ENCODE measurements at places on chromosomes 6 and 20. TPM values are rescaled to one million over a fixed set of nuclear protein-coding genes. Genes with fewer than 3 reads are reported as not detected.
A peak's percentile ranks its signal among the peaks of the same experiment; 100 is the strongest.

- no peak for DNase-seq
Measured at GRCh38 chr20:59120919-59121318, 42.7 kb upstream of the ZNF831 start.

- no peak for DNase-seq
Measured at GRCh38 chr20:50251383-50251748, 60.7 kb downstream of the CEBPB start.

DNA sequence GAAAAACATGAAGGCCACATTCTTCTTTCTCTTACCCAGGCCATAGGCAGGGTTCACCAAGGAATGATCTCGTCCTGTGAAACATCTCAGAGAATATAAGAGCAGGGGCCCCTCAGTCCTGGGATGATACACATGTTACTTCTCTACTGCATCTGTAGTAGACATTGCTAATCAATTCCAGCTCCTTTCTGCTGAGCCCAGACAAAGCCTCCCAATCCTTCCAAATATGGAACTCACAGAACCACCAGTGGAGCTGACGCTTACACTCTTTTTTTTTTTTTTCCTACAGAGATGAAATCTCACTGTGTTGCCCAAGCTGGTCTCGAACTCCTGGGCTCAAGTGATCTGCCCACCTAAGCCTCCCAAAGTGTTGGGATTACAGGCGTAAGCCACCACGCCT lies 9.1 kb downstream of the SNTA1 start:
- no peak for DNase-seq

DNA sequence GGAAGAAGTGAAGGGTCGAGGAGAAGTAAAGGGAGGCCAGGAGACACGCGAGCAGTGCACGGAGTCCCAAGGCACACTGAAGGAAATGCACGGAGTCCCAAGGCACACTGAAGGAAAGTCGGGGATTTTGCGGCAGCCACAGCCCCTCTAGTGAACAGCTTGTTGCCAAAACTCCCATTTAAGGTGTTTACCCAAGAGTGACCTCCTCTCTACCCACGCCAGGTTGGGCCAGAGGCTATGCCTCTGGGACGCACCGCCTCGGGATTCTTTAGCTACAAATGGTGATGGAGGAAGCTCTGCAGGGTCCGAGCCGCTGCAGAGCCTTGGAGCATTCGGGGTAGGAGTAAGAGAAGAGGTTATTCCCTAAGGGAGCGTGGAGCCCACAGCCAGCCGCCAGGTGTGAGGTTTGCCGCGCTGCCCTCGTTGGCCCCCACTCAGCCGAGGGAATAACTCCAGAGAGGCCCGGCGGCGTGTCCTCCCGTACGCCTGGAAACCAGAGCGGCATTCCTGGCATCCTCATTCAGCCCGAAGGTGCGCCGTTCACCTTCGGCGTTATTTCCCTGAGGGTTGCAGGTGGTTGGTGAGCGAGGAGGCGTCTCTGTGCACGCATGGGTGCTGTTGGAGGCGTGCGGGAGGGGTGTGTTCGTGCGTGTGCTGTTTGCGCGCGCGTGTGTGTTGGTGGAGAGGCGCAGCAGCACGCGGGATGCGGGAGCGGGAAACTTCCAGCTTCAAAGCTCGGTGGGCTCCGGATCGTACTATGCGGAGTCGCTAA lies 3.4 kb upstream of the MAFB start:
- no peak for DNase-seq

- DNase-seq: no peak
Measured at GRCh38 chr6:2957696-2958330, 13.6 kb downstream of the SERPINB6 start.

- no peak for DNase-seq
Measured at GRCh38 chr6:8859501-8859900, 424.2 kb upstream of the SLC35B3 start.

DNA sequence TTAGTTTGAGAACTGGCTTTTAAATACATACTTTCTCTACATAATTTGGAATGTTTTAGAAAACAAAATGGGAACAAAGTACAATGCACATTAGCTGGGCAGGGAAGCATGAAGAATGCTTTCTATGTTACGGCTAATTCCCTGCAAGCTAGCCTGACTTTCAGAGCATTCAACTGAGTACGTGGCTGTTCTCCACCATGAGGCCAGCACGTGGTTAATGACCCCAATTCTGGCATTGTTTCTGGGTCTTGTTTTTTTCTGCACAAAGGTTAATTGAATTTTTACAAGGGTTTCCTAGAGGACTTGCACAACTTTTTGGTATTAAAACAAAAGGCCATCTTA lies 208.6 kb upstream of the AGPAT4 start:
- DNase-seq: no peak

DNA sequence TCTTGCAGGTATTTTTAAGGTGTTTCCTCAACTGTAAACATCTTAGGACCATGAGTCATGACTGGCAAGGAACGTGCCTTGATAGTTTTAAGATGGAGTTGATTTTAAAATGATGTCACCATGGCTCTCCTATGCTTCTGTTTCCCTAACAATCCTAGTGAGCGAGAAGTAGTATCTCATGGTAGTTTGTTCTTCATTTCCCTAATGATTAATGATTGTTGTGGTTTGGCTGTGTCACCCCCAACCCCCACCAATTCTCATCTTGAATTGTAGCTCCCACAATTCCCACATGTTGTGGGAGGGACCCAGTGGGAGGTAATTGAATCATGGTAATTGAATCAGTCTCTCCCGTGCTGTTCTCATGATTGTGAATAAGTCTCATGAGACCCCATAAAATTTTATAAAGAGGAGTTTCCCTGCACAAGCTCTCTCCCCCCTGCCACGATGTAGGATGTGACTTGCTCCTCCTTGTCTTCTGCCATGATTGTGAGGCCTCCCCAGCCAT lies 16.8 kb upstream of the BNIP5 start:
- no peak for DNase-seq

DNA sequence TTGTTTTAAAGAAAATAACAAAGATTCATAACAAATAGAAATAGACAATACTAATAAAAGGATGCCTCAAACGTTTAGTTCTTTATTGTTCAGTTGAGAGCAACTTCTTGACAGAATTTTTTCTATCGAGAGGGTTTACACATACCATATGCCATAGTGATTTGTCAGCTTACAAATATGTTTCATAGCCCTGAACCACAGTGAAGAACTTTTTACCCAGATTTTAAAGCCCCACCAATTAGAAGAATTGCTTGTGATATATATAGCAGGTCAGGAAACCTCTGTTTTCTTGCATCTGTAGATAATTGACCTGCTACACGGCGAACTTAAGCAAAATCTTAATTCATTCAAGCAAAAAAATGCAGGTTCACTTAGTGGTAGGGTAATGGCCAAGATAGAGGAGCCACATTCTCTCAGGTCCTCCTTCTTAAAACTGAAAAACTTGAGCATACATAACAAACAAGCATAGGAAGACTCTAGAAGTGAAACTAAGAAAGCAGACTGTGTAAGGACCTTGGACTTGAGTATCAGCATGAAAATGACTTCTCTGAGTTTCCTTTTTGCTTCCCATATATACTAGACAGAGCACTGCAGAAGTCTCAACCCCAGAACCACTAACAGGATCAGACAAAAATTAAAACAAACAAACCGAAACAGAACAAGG lies 39.5 kb downstream of the CRISP1 start:
- DNase-seq: no peak

GRCh38 chr6:27178407-27178730 lies 69.1 kb upstream of the PRSS16 start:
- DNase-seq: no peak

GRCh38 chr6:42653851-42654250 lies 68.5 kb downstream of the PRPH2 start:
- no peak for DNase-seq

- DNase-seq: peak; percentile 53
Measured at GRCh38 chr20:20373091-20373571, 5.2 kb downstream of the INSM1 start.

DNA sequence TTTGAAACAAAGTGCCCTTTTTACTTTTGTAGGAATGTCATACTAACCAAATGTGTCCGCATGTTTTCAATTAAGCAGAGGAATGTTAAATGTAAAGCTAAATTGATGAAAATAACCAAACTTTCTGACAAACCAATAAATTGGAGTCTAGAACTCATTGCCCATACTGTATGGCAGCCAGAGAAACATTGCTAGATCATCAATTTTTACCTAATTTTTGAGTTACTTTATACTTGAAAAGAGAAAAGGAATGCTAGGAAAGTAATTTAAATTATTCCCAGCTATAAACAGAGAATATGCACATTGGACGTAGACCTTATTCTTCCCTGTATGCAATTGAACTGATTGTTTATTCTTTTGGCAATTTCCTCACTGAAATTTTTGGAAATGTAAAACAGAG lies 44.4 kb downstream of the RPS12 start:
- DNase-seq: no peak

DNA sequence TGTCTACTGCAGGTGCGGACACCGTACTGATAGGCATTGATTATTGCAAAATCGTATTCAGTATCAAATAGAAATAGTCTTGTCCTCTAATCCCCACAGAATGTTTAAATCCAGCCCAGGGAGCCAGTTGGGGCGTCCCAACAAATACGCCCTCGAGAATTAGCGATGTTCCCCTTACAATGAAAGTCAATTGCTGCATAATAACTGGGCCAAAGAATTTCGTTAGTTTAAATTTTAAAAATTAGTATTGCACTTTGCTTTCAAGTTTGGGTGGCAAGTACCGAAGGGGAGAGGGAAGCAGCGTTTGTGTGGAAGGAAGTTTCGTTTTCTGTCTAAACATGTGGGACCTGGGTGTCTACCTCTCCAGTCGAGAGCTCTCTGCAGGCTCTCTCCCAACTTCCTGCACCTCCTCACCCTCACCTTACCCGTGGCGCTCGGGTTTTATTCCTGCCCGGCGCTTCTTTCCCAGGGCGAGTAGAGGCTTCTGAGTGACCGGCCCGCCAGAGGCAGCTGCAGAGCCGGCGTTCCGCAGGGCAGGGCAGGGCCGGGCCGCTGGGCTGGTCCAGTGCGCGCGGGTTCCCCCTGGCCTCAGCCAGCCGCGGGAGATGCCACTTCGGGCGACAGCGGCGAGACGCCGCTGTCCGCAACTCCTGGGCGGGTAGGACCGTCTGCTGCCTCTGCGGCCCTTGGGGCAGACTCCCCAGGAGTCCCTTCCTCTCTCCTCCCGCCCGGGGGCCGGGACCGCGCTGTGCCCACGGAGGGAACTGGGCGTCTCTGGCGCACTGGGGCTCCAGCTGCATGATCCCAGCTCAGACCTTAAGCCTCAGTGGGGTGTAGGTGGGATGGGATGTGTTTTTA lies 862 bp upstream of the TFAP2C start:
- DNase-seq: no peak

DNA sequence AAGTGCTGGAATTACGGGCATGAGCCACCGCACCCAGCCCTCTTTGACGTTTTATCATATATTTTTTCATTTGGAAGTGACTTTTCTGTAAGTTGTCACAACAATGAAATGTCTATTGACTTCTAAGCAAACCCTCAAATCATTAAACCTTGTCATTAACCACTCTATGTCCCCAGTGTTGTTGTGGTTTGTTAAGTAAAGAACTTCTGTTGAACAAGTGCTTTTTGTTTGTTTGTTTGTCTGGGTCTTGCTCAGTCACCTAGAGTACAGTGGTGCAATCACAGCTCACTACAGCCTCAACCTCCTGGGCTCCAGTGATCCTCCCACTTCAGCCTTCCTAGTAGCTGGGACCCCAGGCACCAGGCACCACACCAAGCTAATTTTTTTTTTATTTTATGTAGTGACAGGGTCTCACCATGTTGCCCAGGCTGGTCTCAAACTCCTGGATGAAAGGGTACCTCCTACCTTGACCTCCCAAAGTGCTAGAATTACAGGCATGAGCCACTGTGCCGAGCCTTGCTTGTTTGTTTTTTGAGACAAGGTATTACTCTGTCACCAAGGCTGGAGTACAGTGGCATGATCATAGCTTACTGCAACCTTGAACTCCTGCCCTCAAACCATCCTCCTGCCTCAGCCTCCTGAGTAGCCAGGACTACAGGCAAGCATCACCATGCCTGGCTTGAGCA lies 57.6 kb upstream of the LOC128125822 start:
- no peak for DNase-seq

DNA sequence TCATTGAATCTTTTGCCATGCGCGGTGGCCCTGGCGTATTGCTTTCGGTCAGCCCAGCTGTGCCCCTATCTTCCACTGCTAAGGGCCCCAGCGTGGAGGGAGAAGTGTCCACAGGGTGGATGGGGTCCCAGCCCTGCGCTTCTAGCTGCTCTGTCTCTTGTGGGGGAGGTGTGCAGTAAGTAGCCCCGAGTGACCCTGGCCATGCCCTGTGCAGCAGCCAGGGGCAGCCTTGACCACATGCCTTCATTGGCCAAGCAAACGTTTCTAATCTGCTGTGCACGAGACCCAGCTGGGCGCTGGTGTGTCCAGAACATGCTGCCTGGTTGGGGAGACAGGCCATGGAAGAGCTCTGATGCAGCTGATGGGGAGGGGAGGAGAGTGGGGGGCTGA lies 13.6 kb downstream of the TMEM181 start:
- no peak for DNase-seq

GRCh38 chr6:126873351-126873750 lies 245.1 kb upstream of the RSPO3 start:
- no peak for DNase-seq

GRCh38 chr6:23174781-23175361 lies 605.5 kb downstream of the HDGFL1 start:
- DNase-seq: peak; percentile 84

- no peak for DNase-seq
Measured at GRCh38 chr6:109036574-109037294, 57.9 kb downstream of the SESN1 start.

- no peak for DNase-seq
Measured at GRCh38 chr6:157091856-157092460, 231.4 kb downstream of the TMEM242 start.

CALHM4 gene
- not detected for total RNA-seq

DEF6 gene
- 4.2 TPM for total RNA-seq

SLA2 gene
- total RNA-seq: not detected

BACH2 gene
- total RNA-seq: not detected

MTFR2 gene
- 7.3 TPM for total RNA-seq

C6orf52 gene
- total RNA-seq: not detected

TINAG gene
- total RNA-seq: not detected

ARMC12 gene
- 0.21 TPM for total RNA-seq

IP6K3 gene
- 0.41 TPM for total RNA-seq

TFAP2B gene
- not detected for total RNA-seq

ENPP5 gene
- total RNA-seq: not detected

PAX1 gene
- not detected for total RNA-seq

TBC1D22B gene
- total RNA-seq: 8.9 TPM

SLC4A11 gene
- total RNA-seq: 2.5 TPM

All from HFFc6 (cell line).